ENCODE measurements at places on chromosomes 12 and 14. TPM values are rescaled to one million over a fixed set of nuclear protein-coding genes. Genes with fewer than 3 reads are reported as not detected.

DNA sequence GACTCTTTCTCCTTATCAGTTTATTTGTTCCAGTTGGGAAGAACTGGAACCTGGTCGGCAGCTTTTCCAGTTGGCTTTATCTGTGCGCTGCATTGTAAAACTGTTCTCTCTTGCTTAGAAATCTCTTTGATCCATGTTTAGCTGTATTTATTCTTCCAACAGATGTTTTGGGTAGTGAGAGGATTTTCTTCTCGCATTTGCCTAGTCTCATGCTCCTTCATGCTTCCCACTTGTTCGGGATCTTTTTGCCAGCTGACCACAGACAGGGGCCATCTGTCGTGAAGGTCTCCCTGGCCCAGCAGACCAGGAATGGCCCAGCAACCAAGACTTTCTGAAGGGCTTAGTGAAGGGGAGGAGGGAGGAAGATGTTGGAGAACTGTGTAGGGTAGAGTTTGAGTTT lies 21.6 kb downstream of the NTF3 start:
- no peak for DNase-seq

- DNase-seq: no peak
Observed at GRCh38 chr12:116318576-116319232, 41.2 kb upstream of the MED13L start.

DNA sequence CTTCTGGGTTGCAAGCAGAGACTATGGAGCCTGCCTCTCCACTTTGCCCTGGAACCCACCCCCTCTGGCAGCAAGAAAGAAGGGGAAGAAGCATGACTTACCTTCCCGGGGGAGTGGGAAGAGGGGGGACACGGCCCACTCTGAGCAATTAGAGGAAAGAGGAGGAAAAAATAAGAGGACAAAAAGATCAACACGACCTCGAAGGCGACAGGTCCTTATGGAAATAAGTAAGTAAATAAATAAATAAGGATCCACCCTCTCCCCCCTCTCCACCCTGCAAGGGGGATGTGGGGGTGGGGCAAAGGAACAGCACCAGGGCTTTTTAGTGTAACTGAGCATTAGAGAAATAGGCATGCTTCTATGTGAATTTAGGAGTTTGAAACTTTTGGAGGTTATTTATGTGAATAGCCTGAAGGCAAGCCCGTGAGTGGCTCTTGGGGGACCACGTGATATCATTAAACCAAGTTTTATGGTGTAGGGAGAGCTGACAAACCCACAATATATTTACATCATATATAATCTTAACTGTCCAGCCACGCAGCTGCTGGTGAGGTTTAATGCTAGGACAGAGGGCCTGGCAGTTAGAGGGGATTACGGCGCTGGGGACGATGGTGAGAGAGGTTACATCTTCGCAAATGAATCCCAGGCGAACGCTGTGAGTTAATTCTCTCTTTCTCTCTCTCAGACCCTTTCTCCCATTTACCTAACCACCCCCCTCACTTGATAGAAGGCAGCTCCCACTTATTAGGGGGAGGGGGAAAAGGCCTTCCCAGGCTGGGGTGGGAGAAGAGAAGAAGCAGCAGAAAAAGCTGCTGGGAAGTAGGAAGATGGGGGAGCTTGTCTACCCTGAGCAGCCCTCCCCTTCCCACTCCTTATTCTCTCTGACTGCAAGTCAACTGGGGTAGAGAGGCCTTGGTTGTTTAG lies 4.8 kb downstream of the HOXC5 start:
- DNase-seq: no peak

- DNase-seq: no peak
Observed at GRCh38 chr12:15719230-15719629, 70.0 kb downstream of the EPS8 start.

- no peak for DNase-seq
Observed at GRCh38 chr12:130013771-130014484, 110.1 kb upstream of the TMEM132D start.

DNA sequence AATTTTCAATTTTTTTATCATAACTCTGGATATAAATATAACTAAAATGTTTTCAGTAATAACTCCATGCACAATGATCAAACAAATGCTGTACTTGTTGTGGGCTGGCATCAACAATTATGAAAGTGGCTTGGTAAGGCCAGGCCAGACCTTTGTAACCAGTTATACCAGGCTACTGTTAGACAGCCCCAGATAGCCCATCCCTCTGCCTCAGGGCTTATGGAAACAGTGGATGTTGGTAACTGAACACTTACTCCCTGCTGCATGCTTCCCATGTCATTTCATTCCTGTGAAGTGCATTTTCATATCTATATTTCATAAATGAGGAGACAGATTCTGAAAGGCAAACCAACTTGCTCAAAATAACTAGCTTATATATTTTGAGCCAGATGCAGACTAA lies 195.0 kb downstream of the SYT1 start:
- no peak for DNase-seq

DNA sequence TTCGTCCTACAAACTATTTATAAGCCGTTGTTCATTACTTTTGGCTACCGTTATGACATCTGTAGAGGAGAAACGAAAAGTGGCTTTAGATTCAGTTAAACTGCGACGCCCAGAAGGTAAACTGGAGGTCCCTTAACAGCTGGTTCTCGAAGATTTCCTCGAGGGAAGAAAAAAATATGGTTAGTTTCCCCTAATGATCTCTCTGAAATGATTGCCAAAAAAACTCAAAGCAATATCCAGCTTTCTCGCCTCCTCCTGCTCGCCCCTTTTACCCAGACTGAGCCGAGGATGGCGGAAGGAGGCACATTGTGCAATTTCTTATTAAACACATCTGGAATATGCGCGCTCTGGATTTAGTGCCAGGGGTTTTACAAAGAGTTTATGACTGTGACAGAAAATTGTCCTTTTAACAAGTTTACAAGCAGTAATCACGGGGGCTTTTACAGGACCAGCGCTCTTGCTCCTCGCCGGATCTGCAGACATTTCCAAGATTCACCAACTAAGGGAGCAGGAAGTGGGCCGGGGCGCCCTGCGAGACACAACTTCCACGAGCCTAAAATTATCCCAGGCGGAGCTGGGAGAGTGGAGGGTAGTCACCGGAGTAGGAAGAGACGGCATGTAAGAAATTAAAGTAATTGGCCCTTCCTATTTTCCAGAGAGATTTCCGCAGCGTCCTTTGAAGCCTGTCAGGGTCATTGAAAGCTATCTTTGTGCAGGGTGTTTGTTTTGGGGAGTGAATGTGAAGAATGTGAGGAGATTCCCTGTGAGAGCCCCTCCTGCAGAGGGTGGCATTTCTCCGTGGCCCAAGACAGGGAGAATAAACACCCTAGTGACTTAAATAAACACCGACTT lies 5.6 kb downstream of the SIX1 start:
- no peak for DNase-seq

- no peak for DNase-seq
Observed at GRCh38 chr12:51210690-51211395, 7.0 kb downstream of the POU6F1 start.

- no peak for DNase-seq
Observed at GRCh38 chr12:98721204-98721702, 76.2 kb downstream of the APAF1 start.

- DNase-seq: no peak
Observed at GRCh38 chr12:27460471-27460978, 14.0 kb downstream of the SMCO2 start.

DNA sequence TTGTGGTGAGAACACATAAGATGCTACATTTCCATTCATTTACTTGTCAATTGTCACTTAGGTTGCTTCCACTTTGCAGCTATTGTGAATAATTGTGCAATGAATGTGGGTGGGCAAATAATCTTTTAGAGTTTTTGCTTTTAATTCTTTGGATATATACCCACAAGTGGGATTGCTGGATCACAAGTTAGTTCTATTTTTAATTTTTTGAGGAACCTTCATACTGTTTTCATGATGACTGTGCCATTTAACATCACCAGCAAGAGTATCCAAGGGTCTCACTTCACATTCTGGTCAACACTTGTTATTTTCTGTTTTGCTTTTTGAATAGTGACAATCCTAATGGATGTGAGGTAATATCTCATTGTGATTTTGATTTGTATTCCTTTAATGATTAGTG lies 10.5 kb downstream of the CLEC6A start:
- DNase-seq: no peak

Gene CCDC197
- not detected for total RNA-seq

Gene CIDEB
- 0.24 TPM for total RNA-seq

Gene FOXG1
- total RNA-seq: 0.05 TPM

Gene TULP3
- total RNA-seq: 25.3 TPM

Gene EMP1
- 368 TPM for total RNA-seq

Gene RTN1
- 0.07 TPM for total RNA-seq

Gene TROAP
- total RNA-seq: 14.3 TPM

Gene ASPG
- total RNA-seq: not detected

All from HFFc6 (cell line).